Thoracic aorta (tissue), 2 donors: ENCODE measurements at places on chromosomes 2 and 18. TPM values are rescaled to one million over a fixed set of nuclear protein-coding genes. Genes with fewer than 3 reads are reported as not detected.

GRCh38 chr2:70552501-70553333 lies 909 bp downstream of the TGFA start:
- no peak for DNase-seq

- DNase-seq: no peak
Observed at GRCh38 chr2:4265936-4266335, 562.6 kb downstream of the DCDC2C start.

DNA sequence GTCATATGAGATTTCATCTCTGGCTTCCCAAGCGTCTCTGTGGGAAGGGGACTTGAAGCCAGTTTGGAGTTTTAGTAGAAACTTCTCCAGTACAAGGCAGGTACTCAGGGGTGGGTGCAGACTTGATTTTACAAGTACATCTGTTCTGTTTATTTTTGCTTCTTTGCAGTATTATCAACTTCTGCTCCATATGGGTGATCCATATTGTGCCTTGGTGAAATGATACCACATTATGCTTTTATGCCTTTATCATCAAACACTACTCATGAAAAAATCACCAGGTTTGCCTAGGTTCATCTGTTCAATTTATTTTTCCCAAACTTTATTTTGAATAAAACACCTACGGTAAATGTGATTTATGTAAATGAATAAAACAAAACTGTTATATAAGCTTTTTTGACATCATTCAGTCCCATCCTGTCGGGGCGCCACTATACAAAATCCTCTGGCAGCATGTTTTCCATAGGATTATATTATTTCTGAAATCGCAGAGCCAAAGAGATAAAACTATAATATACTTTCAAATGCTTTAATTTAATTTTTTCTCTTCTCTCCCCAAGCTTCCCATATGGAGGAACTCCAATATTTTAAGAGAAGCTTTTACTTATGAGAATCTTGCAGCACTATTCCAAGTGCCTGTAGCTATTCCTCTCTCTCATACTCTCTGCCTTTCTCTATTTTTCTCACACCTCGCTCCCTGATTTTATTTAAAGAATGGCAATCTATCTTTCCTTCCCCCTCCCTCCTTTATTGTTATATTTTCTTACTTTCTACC lies 490.9 kb downstream of the RNF144A start:
- DNase-seq: no peak

DNA sequence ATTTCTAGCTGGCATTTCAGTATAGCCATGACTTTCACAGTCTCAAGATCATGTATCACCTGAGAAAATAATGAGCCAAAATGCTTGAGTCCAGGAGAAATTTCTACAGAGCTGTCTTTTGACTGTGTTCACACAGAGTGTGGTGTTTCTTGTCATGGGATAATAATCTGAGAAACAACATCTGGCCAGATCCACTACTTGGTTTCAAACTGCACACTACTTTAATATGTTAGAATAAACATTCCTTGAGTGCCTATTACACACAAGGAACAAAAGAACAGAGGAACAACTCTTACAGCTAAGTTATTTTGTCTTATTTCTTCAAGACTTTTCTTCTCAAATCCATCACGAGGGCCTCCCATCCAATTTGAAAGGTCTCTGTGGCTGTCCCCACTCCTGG lies 108.3 kb downstream of the SS18 start:
- DNase-seq: no peak

GRCh38 chr18:51196118-51196810 lies 1.2 kb downstream of the MEX3C start:
- DNase-seq: no peak

GRCh38 chr2:36482576-36483214 lies 115.3 kb downstream of the FEZ2 start:
- DNase-seq: no peak

The DPP10 gene
- total RNA-seq: not detected

The NXPH2 gene
- total RNA-seq: not detected

The VIT gene
- 31.4 TPM for total RNA-seq
